Activated CD4-positive, alpha-beta memory T cell treated with anti-CD3 and anti-CD28 coated beads for 36 hours (primary cell): ENCODE measurements at places on chromosomes 7 and 10. TPM values are rescaled to one million over a fixed set of nuclear protein-coding genes. Genes with fewer than 3 reads are reported as not detected.
A peak's percentile ranks its signal among the peaks of the same experiment; 100 is the strongest.

GRCh38 chr10:110840225-110840922 is 31.4 kb upstream of the PDCD4 start:
- H3K36me3 ChIP-seq, result no peaks in the 10 kb centered on the region
- no peak for DNase-seq
- no peak overlapping the region for H3K27ac ChIP-seq

GRCh38 chr7:2399848-2400587 is 3.4 kb upstream of the CHST12 start:
- H3K27ac ChIP-seq, result peak overlapping the region; percentile 25
- DNase-seq, result peak; percentile 44
- peaks cover 23% of the 10 kb centered on the region for H3K4me1 ChIP-seq
- H3K27me3 ChIP-seq, result no peaks in the 10 kb centered on the region
- H3K36me3 ChIP-seq, result no peaks in the 10 kb centered on the region

GRCh38 chr7:104772405-104773345 is 241.3 kb upstream of the KMT2E start:
- DNase-seq, result no peak
- peaks cover 9% of the 10 kb centered on the region for H3K27me3 ChIP-seq
- H3K36me3 ChIP-seq, result no peaks in the 10 kb centered on the region
- H3K4me3 ChIP-seq, result no peak overlapping the region
- no peak overlapping the region for H3K27ac ChIP-seq

DNA sequence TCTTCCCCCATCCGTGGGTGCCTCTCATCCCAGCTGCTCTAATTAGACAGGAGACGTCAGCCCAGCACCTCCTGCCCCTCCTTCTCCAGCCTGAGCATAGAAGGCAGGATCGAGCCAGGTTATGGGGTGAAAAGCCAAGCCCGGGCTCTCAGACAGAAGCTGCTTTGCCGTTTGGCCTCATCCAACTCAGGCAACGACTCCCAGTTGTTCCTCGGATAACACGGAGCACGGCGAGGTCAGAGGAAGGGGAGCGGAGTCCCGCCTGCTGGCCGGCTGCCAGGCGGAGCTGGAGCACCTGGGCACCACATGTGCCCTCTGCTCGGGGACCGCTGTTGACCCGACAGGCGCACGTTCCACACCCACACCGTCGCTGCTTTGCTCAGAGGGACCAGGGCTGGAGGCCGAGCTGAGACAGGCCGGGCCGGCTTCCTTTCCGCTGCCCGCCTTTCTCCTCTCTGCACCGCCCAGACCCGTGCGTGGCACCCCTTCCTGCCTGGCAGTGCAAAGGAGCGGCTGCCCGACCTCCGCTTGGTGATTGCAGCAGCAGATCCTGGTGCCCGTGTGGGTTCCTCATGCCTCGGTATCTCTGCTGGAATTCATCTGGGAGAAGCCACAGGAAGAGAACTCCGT is 21.6 kb upstream of the UNCX start:
- peaks cover 29% of the 10 kb centered on the region for H3K27me3 ChIP-seq
- H3K4me1 ChIP-seq, result no peaks in the 10 kb centered on the region
- H3K4me3 ChIP-seq, result no peak overlapping the region
- no peaks in the 10 kb centered on the region for H3K36me3 ChIP-seq
- DNase-seq, result no peak
- H3K27ac ChIP-seq, result no peak overlapping the region

GRCh38 chr10:62058896-62059216 is 157.4 kb downstream of the ARID5B start:
- peaks cover 97% of the 10 kb centered on the region for H3K36me3 ChIP-seq
- peaks cover 98% of the 10 kb centered on the region for H3K4me1 ChIP-seq
- H3K4me3 ChIP-seq, result no peak overlapping the region
- DNase-seq, result no peak
- no peaks in the 10 kb centered on the region for H3K27me3 ChIP-seq

DNA sequence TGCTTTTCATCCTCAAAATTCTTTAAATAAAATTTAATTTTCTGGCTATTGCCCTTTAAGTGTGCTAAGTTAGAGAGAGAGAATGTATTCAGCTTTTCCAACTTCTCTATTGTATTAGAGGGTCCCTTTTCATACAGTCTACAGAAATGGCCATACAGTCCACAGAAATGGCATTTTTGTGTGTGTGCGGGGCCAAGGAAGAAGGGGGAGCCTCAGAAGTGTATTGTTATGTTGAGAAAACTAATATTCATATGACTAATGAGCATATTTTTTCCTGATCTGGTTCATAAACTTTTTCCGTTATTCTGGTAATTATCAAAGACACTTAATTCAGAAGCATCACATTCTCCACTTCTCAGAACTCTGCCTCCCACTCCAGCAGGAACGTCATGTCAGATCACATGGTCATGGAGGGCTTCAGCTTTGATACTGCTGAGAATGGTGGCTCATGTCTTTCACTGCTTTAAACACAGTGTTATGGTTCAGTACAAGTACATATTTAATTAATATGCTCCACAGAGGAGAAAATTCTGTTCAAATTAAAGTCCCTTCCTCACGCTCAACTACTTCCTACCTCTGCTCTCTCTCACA is 37.1 kb downstream of the ELMO1 start:
- H3K4me3 ChIP-seq, result peak overlapping the region; percentile 10
- H3K27ac ChIP-seq, result peak overlapping the region; percentile 96

DNA sequence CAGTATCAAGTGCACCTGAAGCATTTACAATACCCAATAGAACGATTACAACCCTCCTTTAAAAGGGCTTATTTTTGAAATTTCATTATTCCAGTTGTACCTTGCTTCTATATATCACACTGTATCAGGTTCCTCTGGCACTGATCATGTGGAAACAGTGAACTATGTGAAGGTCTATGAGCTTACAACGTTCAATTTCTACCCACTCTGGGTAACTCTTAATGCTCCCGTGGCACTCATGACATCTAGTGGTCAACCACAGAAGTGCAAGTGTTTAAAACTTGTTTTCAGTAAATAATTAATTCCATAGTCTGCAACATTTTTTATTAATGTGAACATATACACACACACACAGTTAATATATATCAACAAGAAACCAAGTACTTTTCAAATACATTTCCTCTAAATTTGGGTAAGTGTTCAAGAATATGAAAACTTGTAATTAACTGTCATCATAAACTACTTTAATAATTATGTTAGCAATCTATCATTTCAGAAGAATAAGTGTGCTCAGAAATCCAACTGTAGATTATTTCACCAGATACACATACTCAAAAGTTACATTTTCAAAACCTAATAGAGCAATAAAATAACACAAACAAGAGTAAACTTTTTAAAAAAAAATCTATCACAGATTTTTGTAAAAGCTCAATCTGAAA is 61.0 kb downstream of the MPP7 start:
- H3K27me3 ChIP-seq, result no peaks in the 10 kb centered on the region
- no peak overlapping the region for H3K27ac ChIP-seq
- peaks cover 20% of the 10 kb centered on the region for H3K4me1 ChIP-seq
- H3K4me3 ChIP-seq, result no peak overlapping the region
- peak; percentile 37 for DNase-seq
- peaks cover 4% of the 10 kb centered on the region for H3K36me3 ChIP-seq

GRCh38 chr10:86225103-86225782 is 141.4 kb downstream of the GRID1 start:
- no peak overlapping the region for H3K27ac ChIP-seq
- no peak for DNase-seq
- H3K4me1 ChIP-seq, result no peaks in the 10 kb centered on the region
- H3K27me3 ChIP-seq, result no peaks in the 10 kb centered on the region
- H3K4me3 ChIP-seq, result no peak overlapping the region

- DNase-seq, result no peak
- no peak overlapping the region for H3K27ac ChIP-seq
- H3K36me3 ChIP-seq, result no peaks in the 10 kb centered on the region
- peaks cover 5% of the 10 kb centered on the region for H3K4me1 ChIP-seq
- H3K4me3 ChIP-seq, result no peak overlapping the region
These were observed 9.0 kb downstream of the PTF1A start for GRCh38 chr10:23200997-23201652.

DNA sequence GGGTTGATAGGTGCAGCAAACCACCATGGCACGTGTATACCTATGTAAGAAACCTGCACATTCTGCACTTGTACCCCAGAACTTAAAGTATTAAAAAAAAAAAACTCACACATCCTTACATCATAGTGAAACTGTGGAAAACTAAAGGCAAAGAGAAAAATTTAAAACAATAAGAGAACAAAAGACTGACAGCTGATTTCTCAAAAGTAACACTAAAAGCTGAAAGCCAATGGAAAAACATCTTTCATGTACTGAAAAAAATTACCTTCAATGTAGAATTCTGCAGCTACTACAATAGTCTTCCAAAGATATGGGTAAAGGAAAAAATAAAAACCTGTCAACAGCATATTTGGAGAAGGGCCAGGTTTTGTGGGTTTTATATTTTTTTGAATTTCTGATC is 729.1 kb upstream of the NRP1 start:
- H3K27me3 ChIP-seq, result peaks cover 1% of the 10 kb centered on the region
- no peak overlapping the region for H3K4me3 ChIP-seq
- no peak for DNase-seq
- H3K27ac ChIP-seq, result no peak overlapping the region
- H3K4me1 ChIP-seq, result no peaks in the 10 kb centered on the region

- no peak for DNase-seq
- no peak overlapping the region for H3K4me3 ChIP-seq
- no peak overlapping the region for H3K27ac ChIP-seq
- H3K4me1 ChIP-seq, result peaks cover 28% of the 10 kb centered on the region
- no peaks in the 10 kb centered on the region for H3K36me3 ChIP-seq
These were observed 1.6 kb upstream of the KIAA1217 start for GRCh38 chr10:24207341-24207740.

- no peaks in the 10 kb centered on the region for H3K36me3 ChIP-seq
- no peak overlapping the region for H3K4me3 ChIP-seq
- DNase-seq, result no peak
- no peaks in the 10 kb centered on the region for H3K4me1 ChIP-seq
- H3K27me3 ChIP-seq, result no peaks in the 10 kb centered on the region
These were observed 253.4 kb downstream of the SORCS1 start for GRCh38 chr10:106911096-106911495.

- H3K36me3 ChIP-seq, result no peaks in the 10 kb centered on the region
- H3K27me3 ChIP-seq, result peaks cover 1% of the 10 kb centered on the region
- no peaks in the 10 kb centered on the region for H3K4me1 ChIP-seq
- no peak for DNase-seq
- no peak overlapping the region for H3K27ac ChIP-seq
- no peak overlapping the region for H3K4me3 ChIP-seq
These were observed 105.0 kb upstream of the HDAC9 start for GRCh38 chr7:18390535-18390907.

DNA sequence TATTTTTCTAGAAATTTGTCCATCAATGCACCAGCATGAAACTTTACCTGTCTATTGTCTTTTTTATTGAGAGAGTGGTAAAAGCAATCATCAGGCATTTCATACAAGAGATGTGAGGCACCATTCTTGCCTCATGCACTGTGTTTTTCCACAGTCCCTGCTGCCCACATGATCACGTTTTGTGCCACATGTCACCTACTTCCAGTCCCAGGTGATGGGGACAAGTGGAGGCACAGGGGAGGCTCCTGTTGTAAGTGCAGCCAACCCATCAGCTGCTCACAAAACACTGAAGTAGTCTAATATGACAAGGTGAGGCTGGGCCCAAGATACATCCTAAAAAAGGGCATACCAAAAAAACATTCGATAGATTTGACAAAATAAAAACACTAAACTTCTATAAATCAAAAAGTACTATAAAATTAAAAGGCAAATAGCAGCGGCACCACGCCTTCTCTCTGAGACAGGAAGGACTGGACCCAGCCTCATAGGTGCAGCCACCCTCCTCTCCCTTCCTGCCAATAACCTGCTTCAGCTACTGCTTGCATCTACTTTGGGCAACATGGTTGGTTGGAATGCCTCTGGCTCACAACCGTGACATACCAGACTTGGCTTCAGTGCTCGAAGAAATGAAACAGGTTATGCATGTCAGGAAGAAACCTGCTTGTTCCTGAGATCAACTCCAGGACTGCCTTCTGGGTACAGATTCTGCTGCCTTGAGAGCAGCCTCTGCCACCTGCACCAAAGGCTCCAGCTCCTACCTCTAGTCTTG is 2.3 kb downstream of the ZC3HAV1L start:
- no peaks in the 10 kb centered on the region for H3K27me3 ChIP-seq
- H3K36me3 ChIP-seq, result peaks cover 19% of the 10 kb centered on the region
- no peak overlapping the region for H3K27ac ChIP-seq
- no peak for DNase-seq

- H3K4me1 ChIP-seq, result no peaks in the 10 kb centered on the region
- DNase-seq, result no peak
- no peaks in the 10 kb centered on the region for H3K36me3 ChIP-seq
- H3K27ac ChIP-seq, result no peak overlapping the region
These were observed 48.4 kb upstream of the GLI3 start for GRCh38 chr7:42285383-42285824.

- H3K27me3 ChIP-seq, result no peaks in the 10 kb centered on the region
- no peak for DNase-seq
- no peaks in the 10 kb centered on the region for H3K36me3 ChIP-seq
- no peak overlapping the region for H3K4me3 ChIP-seq
- H3K27ac ChIP-seq, result no peak overlapping the region
These were observed 257.6 kb upstream of the GHITM start for GRCh38 chr10:83881661-83882060.

GRCh38 chr10:1149793-1150637 is 93.8 kb downstream of the WDR37 start:
- no peak overlapping the region for H3K27ac ChIP-seq
- H3K27me3 ChIP-seq, result no peaks in the 10 kb centered on the region
- no peak overlapping the region for H3K4me3 ChIP-seq
- peaks cover 3% of the 10 kb centered on the region for H3K36me3 ChIP-seq
- H3K4me1 ChIP-seq, result peaks cover 4% of the 10 kb centered on the region
- peak; percentile 19 for DNase-seq

GRCh38 chr7:137579913-137580640 is 236.5 kb upstream of the PTN start:
- H3K4me1 ChIP-seq, result no peaks in the 10 kb centered on the region
- no peak for DNase-seq
- no peak overlapping the region for H3K4me3 ChIP-seq
- H3K27ac ChIP-seq, result no peak overlapping the region
- no peaks in the 10 kb centered on the region for H3K36me3 ChIP-seq

DNA sequence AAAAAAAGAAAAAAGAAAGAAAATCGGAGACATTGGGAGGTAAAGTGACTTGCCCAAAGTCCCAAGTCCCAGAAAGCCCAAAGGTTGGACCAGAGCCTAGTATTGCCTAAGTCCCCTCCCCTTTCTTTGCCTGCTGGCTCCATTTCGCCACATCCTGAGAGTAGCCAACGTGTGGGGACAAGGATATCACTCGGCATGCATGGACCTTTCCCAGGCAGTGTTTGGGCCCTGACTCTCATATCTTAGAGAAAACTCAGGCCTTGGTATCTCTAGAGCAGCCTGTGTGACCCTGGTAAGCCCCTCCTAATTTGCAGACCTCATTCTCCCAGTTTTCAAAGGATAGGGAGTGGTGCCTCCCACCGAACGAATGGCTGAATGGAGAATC is 294.2 kb upstream of the ZMIZ1 start:
- no peaks in the 10 kb centered on the region for H3K4me1 ChIP-seq
- H3K4me3 ChIP-seq, result no peak overlapping the region
- no peaks in the 10 kb centered on the region for H3K36me3 ChIP-seq
- no peak for DNase-seq
- no peaks in the 10 kb centered on the region for H3K27me3 ChIP-seq

- peaks cover 78% of the 10 kb centered on the region for H3K27me3 ChIP-seq
- no peaks in the 10 kb centered on the region for H3K36me3 ChIP-seq
- DNase-seq, result peak; percentile 75
- peaks cover 32% of the 10 kb centered on the region for H3K4me1 ChIP-seq
- H3K4me3 ChIP-seq, result no peak overlapping the region
- H3K27ac ChIP-seq, result no peak overlapping the region
These were observed 29.3 kb upstream of the KCNK18 start for GRCh38 chr10:117167789-117168674.

Gene LGI1
- total RNA-seq, result not detected

Gene TMEM213
- 0.19 TPM for total RNA-seq

Gene CUEDC2
- 68.6 TPM for total RNA-seq

Gene OGDHL
- 0.40 TPM for total RNA-seq

Gene CHST15
- 0.12 TPM for total RNA-seq

Gene SCD
- total RNA-seq, result 156 TPM

Gene PSMC2
- 161 TPM for total RNA-seq

Gene PRSS2
- not detected for total RNA-seq

Gene MUC12
- total RNA-seq, result 0.48 TPM

Gene TRPV5
- not detected for total RNA-seq
